Heart left ventricle (tissue), 16 donors: ENCODE measurements at places on chromosomes 5 and 9.

GRCh38 chr5:63555874-63556273, 406.4 kb downstream of the HTR1A start:
- H3K27ac ChIP-seq: no peak overlapping the region
- no peak for DNase-seq
- H3K36me3 ChIP-seq: no peaks in the 10 kb centered on the region
- no peaks in the 10 kb centered on the region for H3K4me1 ChIP-seq

DNA sequence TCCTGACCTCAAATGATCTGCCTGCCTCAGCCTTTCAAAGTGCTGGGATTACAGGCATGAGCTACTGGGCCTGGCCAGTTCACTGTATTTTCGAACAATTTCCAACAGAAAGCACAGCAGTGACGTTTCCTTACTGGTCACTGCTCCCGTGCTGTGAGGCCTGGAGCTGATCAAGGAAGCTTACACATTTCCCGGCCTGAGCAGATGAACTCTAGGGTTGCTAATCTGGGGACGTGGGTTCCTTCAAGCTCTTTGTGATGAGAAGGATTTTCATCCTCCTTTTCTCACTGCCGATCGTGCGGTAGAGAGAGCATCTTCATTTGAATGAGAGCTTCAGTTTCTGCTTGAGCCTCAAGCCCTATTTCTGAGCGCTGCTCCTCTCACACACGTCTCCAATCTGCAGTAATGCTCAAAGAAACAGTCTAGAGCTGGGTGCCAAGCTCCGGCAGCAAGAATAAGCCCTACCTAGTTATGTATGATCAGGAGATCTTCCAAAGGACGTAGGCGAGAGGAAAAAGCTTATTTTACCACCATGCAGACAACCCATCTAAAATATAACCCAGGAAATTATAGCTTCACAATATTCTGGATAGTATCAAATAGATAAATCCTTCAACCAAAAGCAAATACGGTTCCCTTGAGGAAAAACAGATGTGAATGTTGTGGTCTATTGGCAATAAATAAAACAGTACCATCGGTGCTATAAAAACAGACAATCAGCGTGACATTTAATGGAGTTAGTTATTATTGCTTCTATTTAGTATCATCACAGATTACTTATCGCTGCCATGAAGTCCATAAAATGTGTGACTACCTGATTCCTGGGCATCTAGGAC, 7.3 kb upstream of the SPATA24 start:
- no peak overlapping the region for H3K4me3 ChIP-seq
- H3K4me1 ChIP-seq: peaks cover 21% of the 10 kb centered on the region
- peaks cover 30% of the 10 kb centered on the region for H3K36me3 ChIP-seq

DNA sequence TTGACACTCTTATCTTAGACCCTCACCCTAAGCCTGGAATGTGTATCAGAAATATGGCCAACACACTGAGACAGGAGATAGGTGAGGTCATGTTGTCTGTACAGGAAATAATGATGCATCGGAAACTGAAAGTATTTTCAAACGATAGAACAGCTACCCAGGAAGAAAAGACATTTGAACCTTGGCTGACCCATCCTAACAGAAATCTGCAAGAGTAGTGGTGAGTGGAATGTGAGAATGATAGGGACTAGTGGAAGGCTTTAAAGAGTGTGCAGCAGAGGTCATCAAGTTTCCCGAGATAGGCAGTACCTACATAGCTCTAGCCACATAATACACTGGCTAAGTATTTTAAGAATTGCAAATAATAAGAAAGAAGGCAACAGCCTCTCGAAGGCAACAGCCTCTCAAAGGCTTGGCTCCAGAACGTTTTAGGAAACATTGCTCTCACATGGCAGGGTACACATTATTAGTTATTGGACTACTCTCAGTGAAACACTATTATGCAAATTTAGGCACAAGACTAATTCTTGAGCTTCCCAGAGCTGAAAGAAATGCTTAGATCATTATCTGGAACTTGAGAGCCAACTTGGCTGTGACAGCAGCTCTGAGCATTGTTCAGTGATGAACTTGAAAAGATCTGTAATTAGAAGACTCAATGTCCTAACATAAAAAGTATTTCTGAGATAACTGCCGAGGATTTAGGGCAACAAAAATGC, 133.1 kb upstream of the FBXL7 start:
- no peaks in the 10 kb centered on the region for H3K36me3 ChIP-seq
- peak overlapping the region; percentile 4 for H3K4me3 ChIP-seq
- peak overlapping the region; percentile 41 for H3K27ac ChIP-seq
- H3K4me1 ChIP-seq: no peaks in the 10 kb centered on the region

DNA sequence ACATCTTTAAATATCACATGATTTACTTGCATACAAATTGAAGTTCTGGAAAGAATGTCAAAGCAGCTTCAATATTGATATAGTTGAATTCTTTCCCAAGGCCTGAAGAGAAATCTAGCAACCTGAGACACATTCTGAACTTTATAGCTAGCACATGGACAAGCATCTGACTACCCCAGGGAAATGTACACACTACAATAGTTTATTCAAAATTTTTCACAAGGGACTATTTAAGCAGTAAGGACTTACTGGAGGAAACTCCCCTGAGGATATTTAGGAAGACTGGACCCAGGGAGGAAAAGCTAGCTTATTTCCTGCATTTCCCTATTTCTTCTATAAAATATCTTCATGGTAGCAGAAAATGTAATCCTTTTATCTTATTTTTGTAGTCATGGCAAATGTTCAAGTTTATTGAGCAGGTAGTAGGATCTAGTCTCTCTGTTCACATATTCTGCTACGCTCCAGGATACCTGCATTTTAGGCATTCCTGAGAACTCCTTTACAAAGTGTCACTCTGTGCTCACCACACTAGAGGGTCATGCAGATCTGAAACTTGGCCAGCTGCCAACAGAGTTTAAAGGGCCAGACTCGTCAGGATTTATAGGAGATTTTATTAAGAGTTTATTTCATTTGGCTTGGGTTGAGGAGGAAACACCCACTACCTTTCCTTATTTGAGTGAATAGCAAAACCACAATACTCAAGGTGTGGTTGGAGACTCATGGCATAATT, 348.4 kb upstream of the FTMT start:
- no peak overlapping the region for H3K27ac ChIP-seq
- H3K4me3 ChIP-seq: no peak overlapping the region
- H3K27me3 ChIP-seq: no peaks in the 10 kb centered on the region
- peak; percentile 69 for DNase-seq
- H3K4me1 ChIP-seq: peaks cover 7% of the 10 kb centered on the region

- no peak overlapping the region for H3K27ac ChIP-seq
- no peak overlapping the region for H3K4me3 ChIP-seq
- no peak for DNase-seq
- H3K36me3 ChIP-seq: no peaks in the 10 kb centered on the region
- no peaks in the 10 kb centered on the region for H3K4me1 ChIP-seq
- H3K27me3 ChIP-seq: no peaks in the 10 kb centered on the region
Measured at GRCh38 chr5:161414896-161415295, 131.6 kb downstream of the GABRB2 start.
